Cortex of kidney (tissue), 1 donor: ENCODE measurements at places on chromosomes 3 and 15.

GRCh38 chr3:188782613-188783124 is 389.1 kb upstream of the TPRG1 start:
- DNase-seq, result no peak

DNA sequence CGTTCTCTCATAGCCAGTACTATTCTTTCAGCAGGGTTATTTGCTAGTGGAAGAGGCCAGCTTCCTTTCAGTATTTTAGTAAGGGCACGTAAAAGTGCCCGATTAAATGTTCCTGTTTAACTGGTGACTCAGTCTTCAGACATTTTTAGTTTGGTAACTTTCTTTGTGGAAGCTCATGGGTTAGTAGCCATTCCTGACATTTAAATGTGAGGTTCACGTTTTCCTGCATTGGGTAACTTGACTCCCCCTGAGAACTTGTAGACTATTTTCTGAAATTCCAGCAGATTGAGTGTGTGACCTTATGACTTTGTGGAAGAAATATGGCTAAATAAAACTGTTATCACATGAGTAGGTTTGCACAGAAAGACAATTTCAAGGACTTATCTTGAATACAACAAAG is 16.9 kb downstream of the ABHD2 start:
- DNase-seq, result no peak

DNA sequence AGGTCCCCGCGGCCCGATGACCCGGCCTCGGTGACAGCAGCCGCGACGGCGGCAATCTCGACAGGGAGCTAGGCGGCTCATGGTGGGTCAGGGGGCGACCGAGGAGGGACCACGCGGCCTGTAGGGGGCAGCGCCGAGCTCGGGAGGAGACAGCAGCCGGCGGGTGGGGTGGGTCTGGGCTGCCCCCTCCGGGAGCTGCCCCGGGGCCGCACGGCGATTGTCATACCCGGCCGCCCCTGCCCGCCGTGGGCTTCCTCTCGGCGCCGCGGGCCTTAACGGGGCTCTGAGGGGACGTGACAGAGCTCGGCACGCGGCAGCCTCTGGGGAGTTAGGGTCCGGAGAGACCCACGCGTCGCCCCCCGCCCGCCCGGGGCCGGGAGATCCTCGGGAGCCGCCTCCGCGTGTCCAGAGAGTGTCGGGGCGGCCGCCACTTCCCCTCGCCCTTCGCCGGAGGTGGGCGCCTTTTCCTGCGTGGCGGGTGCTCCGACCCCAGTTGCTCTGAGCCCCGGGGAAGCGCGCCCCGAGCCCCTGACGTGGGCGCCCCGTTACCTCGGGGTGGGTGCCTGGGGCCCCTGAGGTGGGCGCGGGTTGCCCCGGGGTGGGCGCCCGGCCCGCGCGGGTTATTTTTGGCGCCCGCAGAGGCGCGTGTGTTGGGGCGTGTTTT is 539 bp upstream of the PLCL2 start:
- no peak for DNase-seq

DNA sequence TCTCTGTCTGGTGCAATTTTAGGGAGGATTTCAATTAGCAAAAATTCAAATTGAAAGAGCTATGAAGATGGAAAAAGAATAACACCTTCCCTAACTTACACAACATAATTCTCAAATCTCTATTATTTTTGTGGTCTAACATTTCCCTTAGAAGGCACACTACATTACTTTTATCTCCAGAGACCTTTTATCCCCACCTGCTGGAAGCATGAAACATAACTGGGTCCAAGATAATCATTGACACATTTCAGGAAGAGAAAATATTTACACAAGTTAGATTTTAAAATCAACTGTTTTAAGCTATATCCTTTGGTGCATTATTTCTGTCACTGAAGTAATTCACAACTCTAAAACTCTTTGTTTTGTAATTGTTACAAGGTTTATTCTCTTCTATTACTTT is 779.5 kb downstream of the ROBO1 start:
- DNase-seq, result no peak

DNA sequence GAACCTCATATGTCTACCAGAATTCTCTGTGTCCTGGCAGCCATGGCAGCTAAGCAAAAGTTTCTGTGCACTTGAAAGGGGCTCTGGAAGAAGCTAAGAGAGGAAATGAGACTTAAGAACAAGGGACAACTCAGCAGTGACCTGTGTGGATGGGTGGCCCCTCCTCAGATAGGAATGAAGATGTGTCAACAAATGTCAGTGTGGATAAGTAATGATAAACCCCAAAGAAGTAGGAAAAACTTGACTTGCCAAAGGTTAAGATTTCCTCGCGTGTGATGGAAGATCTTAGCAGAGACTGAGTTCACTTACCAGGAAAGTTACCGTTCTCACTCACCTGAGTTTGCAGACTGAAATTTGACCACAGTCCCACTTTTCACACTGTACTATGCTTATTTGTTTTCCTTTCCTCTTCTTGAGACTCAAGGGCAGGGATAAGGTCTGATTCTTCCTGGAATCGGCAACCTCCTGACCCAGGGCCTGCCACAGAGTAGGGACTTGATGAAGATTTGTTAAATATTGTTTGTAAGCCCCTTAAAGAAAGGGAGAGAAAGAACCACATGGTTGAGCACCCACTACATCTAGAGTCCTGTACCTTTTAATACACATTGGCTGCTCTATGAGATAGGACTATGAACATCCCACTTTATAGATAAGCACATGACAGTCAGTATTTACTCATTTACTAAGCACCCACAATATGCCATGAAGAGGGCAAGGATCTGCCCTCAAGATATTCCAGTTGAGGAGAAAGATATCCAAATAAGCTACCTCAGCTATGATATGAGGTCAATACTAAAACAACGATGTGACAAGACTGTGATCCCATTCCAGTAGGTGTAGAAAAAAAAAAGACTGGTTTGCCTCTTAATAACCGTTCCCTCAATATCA is 7.3 kb upstream of the HRH1 start:
- no peak for DNase-seq

- DNase-seq, result no peak
These were observed 80.9 kb upstream of the FAM98B start for GRCh38 chr15:38373016-38373415.

GRCh38 chr3:187593451-187593850 is 76.7 kb downstream of the SST start:
- no peak for DNase-seq

DNA sequence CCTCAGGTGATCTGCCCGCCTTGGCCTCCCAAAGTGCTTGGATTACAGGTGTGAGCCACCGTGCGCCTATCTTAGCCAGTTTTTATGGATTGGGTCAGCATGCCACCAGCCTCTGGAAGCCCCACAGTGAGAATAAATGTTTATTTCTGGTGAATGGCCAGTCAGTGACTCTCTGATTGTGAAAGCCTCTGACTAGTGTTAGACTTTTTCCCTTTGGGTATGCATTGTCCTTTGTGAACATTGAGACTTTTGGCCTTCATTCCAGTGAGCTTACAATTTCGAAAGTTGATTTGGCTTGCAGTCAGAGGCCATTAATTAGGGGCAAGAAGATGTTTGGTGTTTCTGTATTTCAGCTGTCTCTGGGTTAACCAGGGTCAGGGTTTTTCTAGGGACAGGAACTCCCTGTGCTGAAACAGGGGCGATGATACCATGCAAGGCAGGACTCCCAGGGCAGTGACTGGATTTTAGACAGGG is 274.5 kb upstream of the C2CD4B start:
- no peak for DNase-seq

GRCh38 chr3:60228823-60229222 is 1022.4 kb downstream of the FHIT start:
- no peak for DNase-seq

GRCh38 chr3:179907784-179908482 is 128.8 kb downstream of the PEX5L start:
- no peak for DNase-seq

DNA sequence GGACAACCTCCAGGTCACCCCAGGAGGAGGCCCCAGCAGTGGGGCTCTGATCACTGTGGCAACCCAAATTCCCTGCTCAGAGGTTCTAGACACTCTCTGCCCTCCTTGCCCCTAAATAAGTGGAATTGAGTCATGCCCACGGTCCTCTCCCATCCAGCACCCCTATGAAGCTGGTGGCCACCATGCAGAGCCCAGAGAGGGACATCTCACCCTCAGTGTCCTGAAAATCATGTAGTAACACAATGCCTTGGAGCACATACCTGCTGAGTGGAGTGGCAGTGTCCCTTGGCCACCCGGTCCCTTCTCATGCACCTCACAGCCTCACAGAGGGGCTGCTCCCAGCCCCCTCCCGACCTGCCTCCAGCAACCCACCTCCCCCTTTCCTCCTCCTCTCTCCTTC is 114.3 kb upstream of the MEF2A start:
- no peak for DNase-seq

DNA sequence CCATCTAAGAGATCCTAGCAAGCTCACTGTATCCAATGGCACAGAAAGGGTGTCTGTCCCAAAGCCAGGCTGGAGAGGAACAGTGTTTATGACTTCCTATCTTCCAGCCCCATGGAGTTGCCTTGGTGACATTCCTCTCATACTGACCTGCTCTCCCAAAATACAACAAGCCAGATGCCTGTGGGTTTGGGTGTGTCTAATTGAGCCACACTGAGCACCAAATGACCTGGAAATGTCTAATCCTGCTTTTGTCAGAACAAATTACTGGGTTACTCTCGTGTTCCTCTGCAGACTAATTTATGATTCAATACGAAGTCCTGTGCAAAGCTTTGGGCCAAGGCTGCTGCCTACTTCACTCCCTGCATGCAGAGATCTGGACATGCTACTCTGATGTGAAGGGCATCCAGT is 98.1 kb upstream of the STRIT1 start:
- DNase-seq, result no peak
